ENCODE measurements at places on chromosomes 2 and 18.

DNA sequence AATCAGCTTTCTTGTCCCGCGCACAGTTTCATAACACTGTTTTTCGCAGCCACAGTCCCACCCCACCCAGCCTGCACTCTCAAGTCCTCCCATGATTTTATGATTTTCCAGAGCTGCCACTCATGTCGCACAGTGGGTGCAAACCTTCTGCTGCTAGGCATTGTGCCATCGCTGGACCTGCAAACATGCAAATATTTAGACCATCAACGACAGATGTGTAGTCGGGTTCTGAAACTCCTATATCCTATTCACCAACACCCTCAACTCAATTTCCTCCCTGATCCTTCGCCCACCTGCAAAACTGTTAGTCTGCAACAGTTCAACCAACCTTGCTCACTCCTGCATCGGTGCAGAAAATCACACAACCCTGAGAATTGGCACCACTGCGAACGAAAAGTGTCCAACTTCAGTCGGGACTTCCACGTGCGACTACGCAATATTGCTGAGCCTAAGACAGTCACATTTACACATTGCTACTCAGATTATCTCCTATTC lies 871 bp upstream of the ALS2 start:
- no peak for DNase-seq

DNA sequence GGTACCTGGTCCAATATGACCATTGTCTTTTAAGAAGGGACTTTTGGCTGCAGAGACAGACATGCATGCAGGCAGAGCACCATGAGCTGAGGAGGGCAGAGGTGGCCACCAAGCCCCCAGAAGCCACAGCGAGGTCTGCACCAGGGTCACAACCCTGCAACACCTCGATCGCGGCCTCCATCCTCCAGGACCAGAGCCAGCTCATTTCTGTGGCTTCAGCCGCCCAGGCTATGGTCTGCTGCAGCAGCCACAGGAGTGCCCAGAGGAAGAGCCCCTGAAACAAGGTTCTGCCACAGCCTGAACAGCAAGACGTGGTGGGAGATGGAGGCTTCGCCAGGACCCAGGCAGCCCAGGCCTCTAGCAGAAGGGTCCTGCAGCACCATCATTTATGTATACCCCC lies 53.9 kb downstream of the ANKMY1 start:
- DNase-seq, result no peak

DNA sequence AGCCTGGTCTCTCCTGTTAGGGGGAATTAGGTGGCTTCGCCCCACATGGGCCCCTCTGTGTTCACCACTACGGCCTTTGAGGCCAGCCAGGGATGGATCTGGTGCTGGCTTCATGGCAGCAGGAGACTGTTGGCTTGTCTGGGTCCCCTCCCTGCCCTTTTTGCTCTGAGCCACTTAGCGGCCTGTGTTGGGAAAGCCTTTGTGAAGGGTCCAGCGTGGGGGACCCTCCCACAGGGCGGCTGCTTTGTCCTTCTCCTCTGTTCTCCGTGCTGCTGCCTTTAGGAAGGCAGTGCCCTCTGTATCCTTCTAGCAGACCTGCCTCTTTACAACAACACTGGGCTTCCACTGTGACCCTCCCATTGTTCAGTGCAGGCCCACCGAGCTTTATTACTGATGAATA lies 118.4 kb downstream of the TSN start:
- DNase-seq, result no peak

DNA sequence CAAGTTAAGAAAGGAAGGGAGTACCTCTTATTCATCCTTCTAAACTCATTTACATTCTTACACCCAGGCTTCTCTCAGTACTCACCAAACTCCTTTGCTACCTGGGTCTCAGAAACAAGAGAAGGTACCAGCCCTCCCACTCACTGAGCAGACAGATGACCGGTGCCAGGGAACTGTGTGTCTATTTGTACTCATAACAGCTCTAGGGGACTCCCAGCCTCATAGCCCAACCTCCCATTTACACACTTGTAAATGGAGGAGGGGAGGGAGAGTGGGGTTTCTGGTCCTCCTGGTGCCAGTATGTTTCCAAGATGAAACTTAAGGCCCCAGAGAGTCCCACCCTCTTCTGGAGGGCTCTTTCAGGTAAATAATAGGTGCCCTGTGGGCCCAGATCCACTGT lies 42.8 kb upstream of the SIGLEC15 start:
- no peak for DNase-seq

- DNase-seq, result no peak
Observed at GRCh38 chr18:55500316-55501086, 87.5 kb downstream of the TCF4 start.

DNA sequence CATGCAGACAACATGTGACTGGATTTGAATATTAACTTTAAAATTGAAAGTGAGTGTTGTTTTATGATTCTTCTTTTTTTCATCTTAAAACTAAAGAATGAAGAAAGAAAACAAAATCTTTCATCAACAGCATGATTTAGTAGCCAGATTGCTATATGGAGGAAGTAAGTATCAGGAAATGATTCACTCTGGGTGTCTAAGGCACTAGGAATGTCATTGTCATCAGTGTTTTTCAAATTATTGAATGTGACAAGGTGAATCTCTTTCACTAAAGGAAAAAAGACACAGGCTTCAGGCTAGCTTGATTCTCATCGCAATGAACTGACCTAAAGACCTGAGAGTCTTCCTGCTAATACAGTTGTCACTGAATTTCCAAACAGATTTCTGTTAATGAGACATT lies 430.1 kb downstream of the FBXO15 start:
- DNase-seq, result no peak

GRCh38 chr18:62839874-62840713 lies 124.8 kb downstream of the PHLPP1 start:
- no peak for DNase-seq

DNA sequence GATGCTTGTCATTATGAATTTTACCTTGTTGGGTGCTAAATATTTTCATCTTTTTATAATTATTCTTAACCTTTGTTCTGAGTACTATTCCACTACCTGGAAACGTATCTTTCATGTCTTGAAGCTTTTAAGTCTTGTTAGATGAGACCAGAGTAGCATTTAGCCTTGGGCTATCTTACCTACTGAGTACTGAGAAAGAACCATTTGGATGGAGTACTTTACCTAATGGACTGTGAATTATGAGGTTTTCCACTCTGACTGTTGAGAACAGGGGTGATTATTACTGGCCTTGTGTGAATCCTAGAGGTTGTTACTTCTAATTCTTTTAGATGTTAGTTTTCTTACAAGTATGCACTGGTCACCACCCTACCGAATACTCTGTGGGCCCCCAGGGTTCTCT lies 63.5 kb downstream of the CCDC102B start:
- no peak for DNase-seq

DNA sequence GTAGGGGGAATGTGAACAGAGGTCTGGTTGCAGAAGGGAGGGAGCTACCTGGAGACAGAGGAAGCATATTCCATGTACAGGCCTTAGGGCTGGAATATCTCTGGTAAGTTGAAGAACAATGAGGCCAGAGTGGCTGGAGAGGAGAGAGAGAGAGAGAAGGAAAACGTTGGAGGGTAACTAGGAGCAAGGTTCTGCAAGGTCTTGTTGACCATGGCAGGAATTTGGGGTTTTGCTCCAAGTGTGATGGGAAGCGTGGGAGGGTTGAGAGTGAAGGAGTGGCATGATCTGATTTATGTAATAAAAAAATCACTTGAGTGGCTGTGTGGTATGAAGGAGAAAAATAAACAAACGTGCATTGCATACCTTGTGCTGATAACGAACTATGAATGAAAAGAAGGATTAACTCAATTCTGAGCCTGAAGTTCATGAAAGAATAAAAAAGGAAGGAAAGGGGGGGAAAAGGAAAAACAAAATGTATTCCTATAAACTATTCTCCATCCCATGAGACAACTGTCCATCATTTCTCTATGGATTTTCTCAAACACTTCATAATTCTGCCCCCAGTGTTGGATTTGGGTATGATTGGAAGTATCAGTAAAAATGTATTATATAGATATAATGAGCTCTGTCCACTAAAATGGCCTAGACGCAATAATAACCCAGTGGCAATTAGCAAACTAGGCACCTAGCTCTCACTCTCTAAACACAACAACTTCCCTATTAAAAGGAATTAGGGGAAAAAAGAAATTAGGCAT lies 59.7 kb upstream of the PMAIP1 start:
- no peak for DNase-seq

- no peak for DNase-seq
Observed at GRCh38 chr2:236166796-236167296, 1.3 kb downstream of the GBX2 start.

DNA sequence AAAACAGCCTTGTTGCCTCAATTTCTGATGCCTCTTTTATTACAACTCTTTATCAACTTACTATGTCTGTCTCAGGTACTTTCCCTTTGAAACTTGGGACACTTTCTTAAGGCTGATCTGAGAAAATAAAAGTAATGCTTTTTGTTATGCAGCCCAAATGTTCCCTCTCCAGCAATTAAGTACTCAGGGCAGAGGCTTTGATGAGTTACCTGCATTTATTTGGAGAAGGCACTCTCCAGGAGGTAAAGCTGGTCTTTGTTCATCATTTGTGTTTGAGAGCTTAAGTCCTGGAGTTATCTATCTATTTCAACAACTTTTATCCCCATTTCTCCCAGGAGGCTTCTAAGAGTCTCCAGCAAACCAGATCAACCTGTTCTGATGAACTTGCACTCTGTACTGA lies 259.2 kb downstream of the ASXL3 start:
- no peak for DNase-seq

DNA sequence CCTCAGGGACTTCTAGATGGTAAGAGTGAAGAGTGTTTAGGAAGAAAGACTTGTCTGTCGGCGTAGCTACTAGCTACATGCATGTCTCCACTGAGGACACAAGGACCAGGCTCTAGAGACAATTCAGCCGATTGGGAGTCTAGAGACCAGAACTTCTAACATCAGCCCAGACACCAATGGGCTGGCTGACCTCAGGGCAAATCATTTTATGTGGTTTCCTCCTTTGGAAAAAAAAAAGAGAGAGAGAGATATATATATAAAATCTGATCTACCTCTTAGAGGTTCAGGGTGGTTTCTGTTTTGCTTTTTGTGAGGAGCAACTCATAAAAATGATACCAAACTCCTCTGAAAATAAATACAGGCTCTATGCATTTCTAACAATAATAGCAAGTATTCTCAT lies 212.8 kb downstream of the BCL2 start:
- DNase-seq, result no peak

- no peak for DNase-seq
Observed at GRCh38 chr2:241565411-241565810, 6.9 kb downstream of the BOK start.

DNA sequence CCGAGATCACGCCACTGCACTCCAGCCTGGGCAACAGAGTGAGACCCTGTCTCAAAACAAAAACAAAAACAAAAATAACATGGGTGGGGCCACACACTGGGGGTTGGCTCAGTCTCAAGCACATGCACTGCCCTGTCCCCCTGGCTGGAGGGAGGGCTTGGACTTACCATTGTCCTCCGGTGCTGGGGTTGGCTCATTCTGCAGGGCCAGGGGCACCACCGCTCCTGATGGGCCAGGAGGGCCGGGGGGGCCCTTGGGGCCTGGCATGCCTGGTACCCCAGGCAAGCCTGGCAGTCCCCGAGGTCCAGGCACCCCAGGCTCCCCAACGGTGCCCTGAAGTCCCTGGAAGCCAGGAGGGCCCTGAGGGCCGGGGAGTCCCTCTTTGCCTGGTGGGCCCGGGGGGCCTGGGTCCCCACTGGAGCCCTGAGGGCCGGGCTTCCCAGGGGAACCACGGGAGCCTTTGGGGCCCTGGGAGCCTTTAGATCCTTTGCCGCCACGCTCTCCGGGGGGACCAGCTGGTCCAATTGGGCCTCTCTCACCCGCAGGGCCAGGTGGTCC lies 66.8 kb upstream of the THOC1 start:
- no peak for DNase-seq

DNA sequence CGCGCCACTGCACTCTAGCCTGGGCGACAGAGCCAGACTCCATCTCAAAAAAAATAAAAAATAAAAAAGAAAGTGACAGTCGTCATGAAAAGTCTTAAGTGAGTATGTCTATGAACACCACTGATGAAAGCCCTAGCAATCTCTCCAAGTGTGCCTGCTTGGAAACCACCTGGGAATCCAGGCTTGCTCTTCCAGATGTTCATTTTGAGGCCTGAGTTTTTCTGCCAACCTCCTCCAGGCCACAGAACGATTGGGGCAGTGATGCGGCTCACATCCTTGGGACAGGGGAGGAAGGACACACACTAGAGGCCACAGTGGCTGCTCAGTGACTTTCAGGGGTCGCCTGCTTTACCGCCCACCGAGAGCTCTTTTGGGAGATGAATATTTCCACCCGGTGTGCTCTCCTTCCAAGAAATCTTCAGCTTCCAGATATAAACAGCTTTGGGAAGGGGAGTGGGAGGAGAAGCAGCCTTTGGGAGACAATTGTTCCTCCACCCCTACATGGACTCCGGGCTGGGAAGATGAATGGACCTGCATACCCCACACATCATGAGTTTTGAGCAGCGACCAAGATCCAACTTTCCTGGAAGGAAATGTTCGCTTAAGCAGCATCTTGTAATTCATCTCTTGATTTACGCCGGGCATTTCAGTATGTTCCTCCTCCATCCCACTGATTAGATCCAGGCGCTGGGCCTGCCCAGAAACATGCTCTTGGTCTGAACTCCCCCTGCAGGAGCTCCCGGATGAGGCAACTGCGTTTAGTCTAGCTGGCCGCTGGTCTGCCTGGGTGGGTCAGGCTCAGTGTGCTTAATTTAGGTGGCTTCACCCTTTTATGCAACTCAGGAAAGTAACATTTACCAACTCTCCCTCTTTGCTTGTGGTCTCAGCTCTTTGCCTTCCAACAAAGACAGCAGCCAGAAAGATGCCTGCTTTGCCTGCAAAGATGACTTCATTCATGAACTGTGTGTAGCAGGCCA lies 6.2 kb upstream of the ARMC9 start:
- peak; percentile 71 for DNase-seq

GRCh38 chr2:105748566-105748965 lies 3.9 kb downstream of the NCK2 start:
- no peak for DNase-seq

- no peak for DNase-seq
Observed at GRCh38 chr2:238352361-238352760, 32.0 kb downstream of the TRAF3IP1 start.

DNA sequence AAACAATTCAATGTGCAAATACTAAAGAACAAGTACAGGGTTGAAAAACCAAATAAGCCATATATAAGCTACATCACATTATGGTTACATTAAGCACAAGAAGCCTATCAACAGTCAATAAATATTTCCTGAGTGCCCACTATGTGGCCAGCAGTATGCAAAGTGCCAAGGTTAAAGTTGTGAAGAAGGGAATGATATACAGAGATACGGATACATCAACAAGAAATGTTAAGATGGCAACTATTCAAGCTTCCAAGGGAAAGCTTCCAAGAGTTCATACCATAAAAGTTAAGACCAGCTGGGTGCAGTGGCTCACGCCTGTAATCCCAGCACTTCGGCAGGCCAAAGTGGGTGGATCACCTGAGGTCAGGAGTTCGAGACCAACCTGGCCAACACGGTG lies 14.0 kb downstream of the DYM start:
- no peak for DNase-seq
